Stimulated activated CD4-positive, alpha-beta T cell treated with anti-CD3 and anti-CD28 coated beads, Interleukin-2, amount 100 ng/mL, for 24 hours (primary cell): ENCODE measurements at places on chromosomes 6 and 20.
A peak's percentile ranks its signal among the peaks of the same experiment; 100 is the strongest.

DNA sequence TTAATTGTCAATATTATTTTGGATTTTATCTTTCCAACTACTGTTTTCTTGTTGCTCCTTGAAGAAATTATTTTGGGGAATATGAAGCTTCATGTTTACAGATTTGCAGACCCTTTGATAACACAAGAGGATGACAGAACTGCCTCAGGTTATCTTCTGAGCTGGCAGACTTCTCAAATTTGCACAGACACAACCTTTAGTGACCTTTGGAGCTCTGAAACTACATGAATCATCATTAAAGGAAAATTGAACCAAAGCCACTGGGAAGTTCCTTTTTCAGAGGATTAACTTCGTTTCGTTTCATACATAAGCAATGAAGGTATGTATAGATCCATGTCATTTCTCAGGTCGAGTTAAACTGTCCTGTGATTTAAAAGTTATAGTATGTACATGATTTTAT, 85.9 kb downstream of the FBXO5 start:
- no peak for DNase-seq

- DNase-seq = peak; percentile 79
Observed at GRCh38 chr6:56955171-56956155, 556 bp downstream of the BEND6 start.

DNA sequence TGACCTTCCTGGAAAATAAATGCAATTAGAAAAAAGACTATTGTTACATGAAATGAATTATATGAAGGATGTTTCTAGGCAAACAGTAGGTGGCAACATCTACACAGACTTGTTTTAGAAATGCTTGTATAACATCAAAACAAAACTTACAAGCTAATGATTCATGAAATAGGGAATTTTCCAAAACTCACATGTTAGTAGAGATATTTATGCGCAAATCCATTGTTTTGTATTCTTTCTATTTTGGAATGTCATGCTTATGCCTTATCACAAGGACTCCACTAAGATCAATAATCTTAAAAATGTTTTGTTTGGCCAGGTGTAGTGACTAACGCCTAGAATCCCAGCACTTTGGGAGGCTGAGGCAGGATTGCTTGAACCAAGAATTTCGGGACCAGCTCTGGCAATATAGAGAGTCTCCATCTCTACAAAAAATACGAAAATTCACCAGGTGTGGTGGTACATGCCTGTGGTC, 32.3 kb upstream of the LGSN start:
- no peak for DNase-seq

DNA sequence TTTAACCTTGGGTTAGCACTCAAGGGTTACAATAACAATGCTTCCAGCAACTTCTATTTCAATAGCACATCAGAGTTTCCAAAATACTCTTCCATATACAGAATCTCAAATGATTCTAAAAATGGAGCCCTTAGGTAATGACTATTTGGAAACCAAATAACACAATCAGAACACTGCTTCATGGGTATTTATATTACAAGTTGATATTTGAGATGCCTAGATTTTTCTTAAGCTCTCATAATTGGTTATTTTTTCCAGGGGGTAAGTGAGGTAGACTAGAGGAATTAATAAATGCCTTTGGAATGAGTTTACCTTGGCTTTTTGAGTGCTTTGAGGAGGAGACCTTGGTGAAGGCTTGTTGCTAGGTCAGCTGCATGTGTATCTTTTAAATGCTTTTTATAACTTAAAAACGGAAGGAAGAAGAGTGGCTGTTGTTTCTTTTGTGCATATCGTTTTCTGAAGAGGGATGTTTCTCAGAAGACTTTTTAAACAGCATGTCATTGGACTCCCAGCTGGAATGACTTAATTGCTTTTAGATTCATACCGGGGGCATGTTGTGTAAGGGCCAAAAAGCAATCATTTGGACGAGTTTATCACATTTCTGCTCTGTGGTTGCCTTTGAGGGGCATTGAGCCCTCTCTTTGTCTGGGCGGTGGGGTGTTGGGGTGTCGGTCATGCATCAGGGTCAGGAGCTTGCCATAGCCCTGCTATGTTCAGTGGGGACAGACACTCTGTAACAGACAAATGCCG, 186.0 kb downstream of the DTNBP1 start:
- no peak for DNase-seq

DNA sequence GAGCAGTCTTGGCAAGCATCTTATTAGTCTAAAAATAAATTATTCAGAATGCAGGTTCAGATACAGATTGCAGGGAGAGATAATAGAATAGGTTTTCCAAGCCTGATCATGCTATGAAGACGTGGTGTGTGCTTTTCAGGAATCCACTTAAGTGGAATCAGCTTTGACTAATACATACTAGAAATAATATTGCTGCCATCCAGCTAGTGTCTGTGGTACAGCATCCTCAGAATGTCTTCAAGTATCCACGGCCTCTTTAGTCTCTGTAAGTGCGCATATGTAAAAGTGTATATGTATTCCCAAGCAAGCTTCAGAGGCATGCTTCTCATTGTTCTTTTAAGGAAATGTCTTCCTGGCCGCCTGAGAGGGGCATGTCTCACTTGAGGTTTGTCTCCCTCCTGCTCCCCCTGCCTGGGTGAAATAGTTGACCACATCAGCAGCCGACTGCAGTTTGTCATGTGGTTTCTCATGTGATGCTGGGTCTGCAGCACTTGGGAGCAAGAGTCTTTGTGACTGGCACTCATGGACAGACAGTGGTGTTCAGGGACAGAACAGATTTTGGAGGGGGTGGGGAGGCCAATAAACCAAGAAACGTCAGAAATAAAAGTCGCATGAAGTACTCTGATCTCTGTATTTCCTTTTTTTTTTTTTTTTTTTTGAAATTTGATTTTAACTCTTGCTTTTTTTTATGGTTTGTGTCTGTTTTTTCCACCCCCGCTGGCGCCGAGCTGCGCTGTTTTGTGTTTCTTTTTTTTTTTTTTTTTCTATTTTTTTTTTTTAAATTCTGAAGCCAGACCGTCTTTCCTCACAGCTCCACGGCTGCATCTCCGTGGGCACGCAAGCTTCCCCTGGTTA, 150.8 kb downstream of the PRL start:
- no peak for DNase-seq

DNA sequence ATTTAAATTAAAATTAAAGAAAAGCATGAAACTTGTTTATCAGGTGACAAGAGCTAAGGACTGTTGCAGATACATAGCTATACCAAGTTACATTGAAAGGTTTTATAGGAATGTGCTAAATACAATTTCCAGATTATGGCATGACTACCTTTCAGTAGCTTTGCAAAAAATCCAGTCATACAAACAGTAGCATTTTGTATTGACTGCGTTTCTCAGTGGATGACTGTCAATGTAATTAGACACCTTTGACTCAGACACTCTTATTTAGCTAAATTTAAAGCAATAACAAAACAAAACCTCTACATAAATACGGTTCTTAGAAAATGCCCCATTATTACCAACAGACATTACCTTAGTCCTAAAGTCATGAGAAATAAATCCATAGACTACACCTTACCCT, 275.8 kb upstream of the RUNX2 start:
- DNase-seq = no peak

GRCh38 chr6:105791583-105792318, 294.4 kb upstream of the PRDM1 start:
- no peak for DNase-seq

- DNase-seq = no peak
Observed at GRCh38 chr20:62352402-62353288, 14.5 kb downstream of the LAMA5 start.

DNA sequence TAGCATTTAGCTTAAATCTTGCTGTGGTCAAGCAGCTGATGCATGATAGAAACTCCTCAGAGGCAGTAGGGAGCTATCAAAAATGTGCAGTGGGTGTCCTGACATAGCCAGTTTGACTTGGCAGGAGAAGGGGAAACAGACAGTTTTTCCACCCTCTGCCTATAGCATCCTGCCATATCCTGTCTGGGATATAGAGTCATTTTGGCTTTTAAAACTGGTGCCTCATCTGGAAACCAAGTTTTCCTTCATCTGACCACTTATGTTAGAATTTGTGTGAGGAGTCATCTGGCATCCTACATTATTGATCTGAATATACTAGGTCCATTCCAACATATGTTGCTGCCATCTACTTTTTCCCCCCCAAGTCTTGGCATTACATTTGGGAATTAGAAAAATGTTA, 284.1 kb downstream of the CD109 start:
- no peak for DNase-seq

GRCh38 chr6:39051399-39052122, 3.0 kb downstream of the GLP1R start:
- no peak for DNase-seq

DNA sequence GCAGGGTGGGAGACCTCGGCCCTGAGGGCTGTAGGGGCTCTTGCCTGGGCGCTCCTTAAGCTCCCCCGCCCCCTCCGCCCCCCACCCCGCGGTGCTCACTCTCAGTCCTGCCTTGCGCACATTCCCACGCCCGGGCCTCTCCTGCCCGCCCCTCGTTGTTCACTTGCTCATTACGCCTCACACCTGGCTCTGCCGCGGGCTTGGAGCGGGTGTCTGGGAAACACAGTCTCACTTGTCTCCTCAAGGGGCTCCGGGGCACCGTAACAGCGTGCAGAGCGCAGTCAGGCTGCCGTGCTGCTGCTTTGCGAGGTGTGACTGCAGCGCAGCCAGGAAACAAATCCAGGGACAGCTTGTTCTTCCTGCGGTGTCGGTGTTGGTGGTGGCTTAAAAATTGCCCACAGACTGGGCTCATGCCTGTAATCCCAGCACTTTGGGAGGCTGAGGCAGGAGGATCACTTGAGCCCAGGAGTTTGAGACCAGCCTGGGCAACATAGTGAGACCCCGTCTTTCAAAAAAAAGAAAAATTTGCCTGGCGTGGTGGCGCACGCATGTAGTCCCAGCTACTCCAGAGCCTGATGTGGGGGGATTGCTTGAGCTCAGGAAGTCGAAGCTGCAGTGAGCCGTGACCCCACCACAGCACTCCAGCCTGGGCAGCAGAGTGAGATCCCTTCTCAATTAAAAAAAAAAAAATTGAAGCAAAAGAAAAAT, 4.6 kb downstream of the NPBWR2 start:
- no peak for DNase-seq

DNA sequence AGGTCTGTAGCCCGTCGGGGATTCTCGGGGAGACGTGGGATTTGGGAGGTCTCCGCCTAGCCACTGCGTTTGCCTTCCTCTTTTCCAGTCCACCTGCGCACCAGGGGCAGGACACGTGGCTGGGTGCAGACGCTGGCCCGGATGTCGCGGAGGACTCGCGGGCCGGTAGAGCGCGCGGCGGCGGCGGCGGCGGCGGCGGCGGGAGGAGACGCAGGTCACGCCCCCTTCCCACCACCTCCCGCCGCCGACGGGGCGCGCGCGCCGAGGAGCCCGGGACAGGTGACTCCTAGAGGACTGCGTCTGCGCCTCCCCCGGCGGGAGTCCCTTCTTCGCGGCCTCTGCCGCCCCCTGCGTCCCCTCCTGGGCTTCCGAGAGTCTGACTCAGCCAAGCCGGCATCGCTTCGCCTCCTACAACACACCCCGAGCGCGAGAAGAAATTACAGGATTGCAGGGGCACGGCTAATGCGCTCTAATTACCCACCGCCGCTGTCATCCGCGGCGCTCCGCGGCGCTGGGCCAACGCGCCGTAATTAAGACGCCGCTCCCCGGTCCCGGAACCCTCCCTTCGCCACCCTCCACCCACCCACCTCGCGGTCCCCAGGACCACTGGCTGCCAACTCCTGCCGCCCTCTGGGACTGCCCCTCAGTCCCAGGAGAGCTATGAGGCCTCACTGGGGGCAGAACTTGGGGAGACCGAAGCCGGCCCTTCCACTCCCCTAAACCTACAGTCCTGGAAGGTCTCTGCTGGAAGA, 124.5 kb downstream of the MRPL14 start:
- peak; percentile 65 for DNase-seq

DNA sequence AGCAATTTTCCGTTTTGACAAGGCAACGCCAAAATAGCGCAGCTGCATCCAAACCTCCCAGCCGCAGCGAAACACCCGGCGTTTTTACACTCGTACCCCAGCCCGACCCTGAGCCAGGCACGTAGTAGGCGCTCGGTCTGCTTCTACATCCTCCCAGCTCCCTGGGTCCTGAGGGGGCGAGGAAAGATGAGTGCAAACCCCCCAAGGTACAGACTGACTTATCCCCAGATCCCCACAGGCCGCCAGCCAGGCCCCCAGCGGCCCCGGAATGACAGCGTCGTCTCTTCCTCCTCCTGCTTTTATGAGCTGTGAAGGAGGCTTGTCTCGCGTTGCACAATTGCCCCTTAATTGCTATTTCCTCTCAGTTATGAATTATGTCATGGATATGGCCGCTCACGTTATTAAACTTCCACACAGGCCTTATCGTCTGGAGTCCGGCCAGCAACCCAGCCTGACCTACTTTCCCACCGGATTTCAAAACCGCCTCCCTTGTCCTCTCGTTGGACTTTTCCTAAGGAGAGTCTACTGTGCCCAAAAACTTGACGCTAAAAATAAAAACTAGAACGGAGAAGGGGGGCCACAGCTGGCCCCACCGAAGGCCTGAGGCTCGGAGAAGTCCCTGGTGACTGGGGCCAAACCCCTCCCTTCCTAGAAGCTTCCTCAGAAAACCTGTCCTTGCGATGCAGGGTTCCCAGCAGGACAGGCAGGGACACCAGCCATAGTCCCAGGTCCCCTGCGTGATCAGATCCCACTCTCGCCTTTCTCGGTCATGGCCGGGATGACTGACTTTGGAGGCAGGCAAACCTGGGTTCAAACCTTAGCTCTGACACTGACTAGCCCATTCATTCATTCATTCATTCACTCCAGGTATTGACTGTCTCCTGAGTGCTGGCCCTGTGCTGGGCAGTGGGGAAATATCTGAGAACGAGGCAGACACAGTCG, 130.9 kb upstream of the PTPN1 start:
- DNase-seq = no peak

GRCh38 chr20:4134861-4135379, 119.6 kb upstream of the RNF24 start:
- DNase-seq = no peak

GRCh38 chr20:38434301-38434741, 807 bp downstream of the SNHG17 start:
- DNase-seq = peak; percentile 38

DNA sequence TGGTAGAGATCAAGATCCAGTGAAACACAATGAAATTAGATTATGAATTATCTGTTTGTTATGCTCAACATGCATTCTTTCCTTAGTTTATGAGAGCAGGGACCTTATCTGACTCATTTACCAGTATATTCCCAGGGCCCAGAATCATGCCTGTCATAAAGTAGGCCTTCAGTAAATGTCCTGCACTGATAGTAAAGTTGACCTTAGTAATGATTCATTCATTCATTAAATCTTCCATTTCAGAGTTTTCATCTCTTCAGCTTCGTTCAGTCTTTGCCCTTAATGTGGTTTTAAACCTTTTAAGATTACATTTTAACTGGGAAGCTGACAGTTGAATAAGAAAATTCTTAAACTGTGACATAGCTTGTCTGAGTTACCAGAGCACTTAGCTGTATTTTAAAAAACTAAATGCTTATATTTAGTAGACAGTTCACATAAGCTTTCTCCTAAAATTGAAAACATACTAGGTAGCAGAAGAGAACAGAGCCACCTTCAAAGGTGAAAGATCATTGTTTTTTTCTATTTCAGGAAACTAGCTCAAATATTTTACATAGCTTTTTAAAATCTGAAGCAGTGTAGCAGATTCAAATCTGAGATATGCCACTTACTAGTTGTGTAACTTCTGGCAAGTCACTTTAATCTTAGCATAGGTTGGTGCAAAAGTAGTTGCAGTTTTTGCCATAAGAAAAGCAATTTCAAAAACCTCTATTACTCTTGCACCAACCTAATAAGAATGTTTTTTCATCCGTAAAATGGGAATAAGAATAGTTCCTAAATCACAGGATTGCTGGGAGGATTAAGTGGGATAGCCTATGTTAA, 41.4 kb downstream of the MCM8 start:
- no peak for DNase-seq
